Urinary bladder (tissue), 4 donors: ENCODE measurements at places on chromosomes 1 and 21. TPM values are rescaled to one million over a fixed set of nuclear protein-coding genes. Genes with fewer than 3 reads are reported as not detected.

DNA sequence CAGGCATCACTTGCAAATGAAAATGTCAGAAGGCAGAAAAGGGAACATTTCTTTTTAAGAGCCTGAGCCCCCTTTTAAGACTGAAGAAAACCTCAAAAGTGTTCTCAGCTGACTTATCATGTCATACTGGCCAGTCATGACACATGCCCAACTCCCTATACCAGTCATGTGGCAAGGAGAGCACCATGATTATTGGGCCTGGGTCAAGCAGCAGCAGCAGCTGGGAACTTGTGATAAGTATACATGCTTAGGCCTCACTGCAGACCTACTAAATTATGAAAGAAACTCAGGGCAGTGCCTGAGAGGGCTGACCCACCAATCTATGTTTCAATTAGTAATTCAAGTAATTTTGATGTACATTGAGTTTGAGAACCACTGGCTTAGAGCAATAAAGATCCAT, 8.6 kb downstream of the RO60 start:
- DNase-seq: no peak

DNA sequence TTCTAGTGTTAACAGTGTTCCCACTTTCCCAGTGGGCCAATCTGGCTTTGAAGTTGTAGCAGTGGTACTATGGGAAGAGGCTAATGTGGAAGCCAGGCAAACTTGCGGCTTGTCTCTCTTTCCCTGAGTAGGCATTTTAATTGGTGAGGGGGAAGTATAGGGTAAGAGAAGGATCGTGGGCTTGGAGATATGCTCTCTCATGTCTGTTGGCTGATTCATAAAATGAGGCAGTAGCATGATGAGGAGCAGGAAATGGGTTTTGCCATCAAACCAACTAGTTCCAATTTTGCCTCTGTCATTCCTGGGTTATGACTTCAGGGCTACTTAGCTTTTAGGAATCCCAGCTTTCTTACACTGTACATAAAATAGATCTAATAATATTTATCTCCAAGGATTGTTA, 12.1 kb downstream of the C8A start:
- DNase-seq: no peak

DNA sequence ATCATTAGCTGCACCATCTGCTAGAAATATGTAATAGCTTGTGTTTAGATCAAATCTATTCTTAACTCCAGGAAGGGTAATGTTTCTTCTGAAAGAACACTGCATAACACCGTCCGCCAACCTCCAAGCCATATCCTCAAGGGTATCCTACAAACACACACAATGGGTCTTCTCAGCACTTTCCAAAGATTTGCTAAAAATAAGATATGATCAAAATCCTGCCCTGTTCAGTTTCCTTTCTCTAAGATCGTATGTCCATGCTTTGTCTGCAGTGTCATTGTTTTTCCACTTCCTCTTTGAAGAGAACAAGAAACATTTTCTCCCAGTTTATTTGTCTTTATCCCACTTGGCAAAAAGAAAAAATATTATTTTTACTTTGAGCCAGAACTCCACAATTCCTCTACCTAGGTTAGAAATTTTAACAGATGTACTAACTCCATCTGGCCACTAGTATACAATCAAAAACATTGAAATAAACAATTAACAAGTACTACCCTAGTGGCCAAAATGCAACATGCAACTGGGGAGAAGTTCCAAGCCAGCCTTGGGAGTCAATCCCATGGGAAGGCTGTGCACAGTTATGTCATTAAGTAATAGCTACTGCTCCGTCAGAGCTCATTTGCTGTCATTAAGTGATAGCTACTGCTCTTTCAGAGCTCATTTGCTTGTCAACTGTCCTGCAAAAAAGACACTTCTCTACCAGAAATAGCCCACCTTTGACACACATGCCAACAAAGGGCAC, 37.8 kb downstream of the FRRS1 start:
- DNase-seq: no peak

DNA sequence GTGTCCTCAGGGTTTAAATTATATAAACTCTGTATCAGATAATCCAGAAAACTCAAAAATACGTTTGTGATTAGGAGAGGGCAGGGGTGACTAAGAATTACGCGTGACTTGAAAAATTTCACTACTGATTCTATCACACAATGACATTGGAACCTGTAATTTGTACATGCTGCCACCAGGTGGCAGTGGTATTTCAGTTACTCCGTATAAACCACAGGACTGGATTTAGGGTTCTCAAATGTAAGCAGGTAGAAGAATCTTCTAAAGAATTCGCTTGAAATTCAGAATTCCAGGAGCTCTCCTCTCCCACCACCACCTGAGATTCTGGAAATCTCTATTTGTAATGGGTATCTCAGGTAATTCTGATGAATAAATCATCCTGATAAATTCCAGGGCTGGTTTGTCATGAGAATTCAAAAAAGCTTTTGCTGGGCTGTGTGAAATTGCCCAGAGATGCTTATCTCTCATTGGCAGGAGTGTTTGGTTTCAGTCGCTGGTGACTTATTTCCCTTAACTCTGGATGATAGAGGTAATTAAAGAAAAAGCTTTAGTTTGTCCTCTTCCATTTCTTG, 1.7 kb upstream of the KRTAP7-1 start:
- no peak for DNase-seq

GRCh38 chr1:22595108-22595507, 31.8 kb downstream of the EPHA8 start:
- no peak for DNase-seq

GRCh38 chr21:34970566-34970965, 78.5 kb downstream of the RUNX1 start:
- DNase-seq: no peak

GRCh38 chr1:56302878-56303277, 276.5 kb downstream of the PLPP3 start:
- DNase-seq: no peak

DNA sequence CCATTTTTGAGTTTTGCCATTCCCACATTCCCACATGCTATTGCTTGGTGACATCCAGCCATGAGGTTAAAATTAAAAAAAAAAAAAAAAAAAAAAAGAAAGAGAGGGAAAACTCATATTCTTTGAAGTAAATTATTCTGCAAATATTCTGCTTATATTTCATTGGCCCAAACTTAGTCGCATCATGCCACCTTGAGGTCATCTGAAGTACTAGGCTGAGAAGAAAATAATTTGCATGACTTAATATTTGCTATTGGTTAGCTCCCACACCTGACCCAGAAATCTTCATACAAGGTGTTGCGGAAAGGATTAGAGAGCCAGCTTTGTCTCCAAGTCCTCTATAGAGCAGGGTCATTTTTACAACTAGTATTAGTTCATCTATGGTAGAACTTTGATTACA, 2206.0 kb downstream of the MRPL39 start:
- DNase-seq: no peak

DNA sequence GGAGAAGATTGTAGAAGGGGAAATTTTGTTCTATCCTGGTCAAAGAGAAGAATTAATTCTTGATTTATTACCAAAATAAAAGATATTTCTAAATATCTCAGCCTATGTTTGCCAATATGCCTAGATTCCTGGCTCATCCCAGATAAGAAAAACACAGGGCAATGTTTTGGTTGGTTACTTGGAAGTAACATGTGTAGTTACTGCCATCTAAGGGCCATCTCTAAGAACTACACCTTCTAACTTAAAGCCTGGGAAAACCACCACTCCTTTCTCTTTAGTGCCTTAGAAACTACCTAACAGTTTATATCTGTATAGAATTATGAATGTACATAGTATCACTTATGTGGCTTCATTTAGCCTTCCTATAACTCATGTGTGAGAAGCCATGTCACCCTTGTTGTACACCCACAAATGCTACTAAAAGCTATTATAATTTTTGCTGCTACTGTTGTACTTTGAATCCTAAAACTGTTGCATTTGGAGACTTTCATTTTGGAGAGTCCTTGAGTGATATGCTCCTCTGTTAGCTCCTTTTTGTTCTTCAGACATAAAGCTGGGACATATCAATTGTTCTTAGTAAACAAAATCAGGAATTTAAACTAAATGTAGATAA, 4.5 kb downstream of the AIM2 start:
- peak; percentile 5 for DNase-seq

GRCh38 chr1:184890539-184890973, 83.8 kb downstream of the NIBAN1 start:
- no peak for DNase-seq

DNA sequence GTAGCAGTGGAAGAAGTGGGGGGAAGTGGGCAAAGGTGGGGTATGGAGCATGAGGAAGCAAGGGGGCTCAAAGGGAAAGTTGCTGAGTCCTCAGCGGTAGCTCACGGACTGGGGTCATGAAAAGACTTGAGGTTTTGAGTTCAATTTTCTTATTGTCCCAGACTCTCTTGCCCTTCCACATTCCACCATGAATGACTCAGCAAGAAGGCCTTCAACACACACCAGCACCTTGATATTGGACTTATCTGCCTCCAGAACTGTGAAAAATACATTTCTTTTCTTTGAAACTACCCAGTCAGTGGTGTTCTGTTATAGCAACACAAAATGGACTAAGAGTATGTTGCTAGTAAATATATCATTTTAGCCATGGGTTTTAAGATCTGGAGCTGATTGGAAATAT, 17.3 kb upstream of the RHBDL2 start:
- no peak for DNase-seq

DNA sequence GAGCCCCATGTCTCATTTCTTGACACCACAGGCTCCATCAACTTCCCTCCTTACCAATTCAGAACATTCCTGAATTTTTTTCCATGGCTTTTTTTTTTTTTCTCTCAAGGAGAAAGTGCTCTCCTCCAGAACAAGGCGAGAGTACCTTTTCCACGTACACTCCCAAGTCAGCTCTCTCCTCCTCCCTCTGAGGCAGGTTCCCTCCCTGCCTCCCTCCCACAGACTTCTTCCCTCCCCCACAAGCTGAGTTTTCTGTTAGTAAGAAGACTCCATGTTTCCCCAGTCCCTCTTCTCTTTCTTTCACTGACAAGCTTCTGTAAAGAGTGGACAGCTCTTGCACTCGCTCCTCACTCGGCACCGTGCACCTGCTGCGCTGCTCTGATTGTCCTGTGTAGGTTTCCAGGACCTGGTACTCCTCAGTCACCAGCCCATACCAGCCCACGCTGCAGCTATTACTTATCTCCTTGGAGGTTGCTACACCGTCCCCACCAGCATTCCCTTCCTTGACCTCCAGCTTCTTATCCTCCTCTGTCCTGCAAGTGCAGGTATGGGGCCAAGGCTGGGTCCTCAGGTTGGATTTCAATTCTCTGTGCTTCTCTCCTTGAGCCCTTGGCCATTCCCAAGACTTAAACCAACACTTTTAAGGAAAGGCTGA, 3.8 kb downstream of the TRAF5 start:
- no peak for DNase-seq

DNA sequence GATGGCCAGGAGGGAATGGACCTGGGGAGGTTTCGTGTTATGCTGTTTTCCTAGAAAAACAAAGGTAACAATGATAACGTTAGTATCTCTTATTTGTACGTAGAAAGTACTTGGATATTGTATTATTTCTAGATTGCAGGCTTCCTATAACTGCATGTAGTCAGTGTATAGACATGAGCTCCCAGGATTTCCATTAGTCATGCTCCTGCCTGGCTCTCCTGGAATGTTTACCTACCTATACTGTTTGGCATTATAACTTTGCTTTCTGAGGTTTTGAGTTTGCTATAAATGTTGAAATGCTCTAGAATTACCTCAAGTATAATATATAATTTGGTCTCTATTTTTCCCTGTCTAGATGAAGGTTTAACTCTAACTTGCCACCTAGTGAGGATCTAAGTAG, 66.1 kb downstream of the TTC3 start:
- no peak for DNase-seq

DNA sequence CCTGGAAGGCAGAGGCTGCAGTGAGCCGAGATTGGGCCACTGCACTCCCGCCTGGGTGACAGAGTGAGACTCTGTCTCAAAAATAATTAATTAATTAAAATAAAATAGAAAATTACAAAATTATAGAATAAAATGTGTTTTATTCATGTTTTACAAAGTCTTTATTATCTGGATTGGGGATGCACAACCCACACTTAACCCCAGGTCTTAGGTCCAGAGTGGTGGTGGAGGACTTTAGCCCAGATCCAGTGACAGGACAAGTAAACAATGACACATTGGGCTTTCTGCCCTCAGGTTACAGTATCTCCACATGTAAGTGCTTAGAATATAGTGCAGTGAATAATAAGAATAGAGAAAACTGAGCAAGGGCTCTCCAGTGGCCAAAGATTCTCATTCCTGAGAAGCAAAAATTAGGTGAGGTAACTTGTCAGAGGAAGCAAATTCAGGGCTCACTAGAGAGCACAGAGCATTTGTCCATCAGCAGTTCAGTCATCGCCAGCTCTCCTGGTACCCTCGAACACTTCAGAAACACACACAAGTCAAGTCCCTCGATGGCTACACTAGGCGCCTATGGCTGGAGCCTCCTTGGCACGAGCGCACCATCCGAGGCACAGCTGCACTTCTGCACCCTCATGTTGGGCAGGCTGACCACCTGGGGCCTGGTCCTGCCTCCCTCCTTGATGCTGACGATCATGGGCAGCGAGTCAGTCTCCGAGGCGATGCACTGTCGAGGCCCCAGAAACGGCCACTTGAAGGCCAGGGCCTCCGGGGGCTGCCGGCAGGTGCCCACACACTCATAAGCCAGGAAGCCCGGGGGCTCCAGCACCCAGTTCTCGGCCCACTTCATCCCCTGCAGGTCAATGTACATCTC, 2.6 kb downstream of the LEFTY1 start:
- DNase-seq: no peak

DNA sequence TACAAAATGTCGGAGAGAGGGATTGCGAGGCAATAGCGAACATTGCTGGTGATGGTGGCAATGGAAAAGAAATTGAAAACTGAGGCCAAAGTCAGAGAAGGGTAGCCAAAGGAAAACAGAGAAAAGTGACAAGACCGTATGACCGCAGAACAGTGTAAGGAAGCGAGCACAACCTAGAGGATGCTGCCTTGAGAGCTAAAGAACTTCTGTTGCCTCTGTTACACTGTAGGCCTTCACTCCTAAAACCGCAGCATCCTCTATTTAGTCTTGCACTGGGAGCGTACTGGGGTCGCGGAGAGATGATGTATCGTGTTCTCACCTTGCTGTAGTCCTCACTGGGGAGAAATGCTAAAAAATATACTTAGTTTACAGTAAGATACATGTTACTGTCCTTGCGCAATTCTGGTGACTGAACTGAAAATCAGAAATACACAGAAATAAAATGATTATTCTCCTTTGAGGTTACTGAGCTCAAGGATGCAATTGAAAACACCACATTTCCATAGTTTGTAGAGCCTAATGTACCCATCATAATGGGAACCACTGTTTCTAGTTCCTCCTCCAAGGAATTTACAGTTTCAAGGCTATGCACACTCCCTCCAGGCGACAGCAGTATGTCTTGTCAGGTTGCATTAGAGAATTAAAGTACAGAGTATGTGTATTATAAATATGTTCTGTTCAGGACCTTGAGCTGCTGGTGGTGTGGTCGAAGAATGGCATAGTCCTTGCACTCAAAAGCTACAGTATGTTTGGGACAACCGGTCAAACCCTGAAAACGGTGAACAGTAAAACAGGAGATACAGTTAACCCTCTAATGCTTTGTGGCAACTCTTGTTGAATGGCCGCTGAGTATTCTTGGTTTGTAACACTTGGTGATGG, 1.3 kb downstream of the NEK7 start:
- no peak for DNase-seq

Gene RNF11
- polyA plus RNA-seq: 122 TPM

Gene ZSWIM5
- polyA plus RNA-seq: 3.6 TPM
